Inflammatory macrophage treated with lipopolysaccharide for 1 hour (primary cell): ENCODE measurements at places on chromosomes 11 and 22.

DNA sequence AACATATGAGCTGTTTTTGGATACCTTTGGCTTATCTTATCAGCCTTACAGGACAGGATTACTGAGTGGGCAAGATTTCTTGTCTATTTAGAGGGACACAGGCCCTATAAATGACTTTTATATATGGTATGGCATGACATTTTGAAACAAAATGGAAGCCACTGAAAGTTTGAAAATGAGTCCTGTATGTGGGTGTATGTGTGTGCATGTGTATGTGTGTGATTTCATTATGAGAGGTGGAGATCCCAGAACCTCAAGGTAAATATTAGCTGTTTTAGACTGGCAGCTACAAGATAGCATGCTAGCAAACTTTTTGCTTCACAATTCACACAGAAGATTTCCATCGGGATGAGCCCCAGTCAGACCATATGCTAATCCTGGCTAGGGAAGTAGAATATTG lies 970.5 kb upstream of the CCDC90B start:
- no peak for DNase-seq

DNA sequence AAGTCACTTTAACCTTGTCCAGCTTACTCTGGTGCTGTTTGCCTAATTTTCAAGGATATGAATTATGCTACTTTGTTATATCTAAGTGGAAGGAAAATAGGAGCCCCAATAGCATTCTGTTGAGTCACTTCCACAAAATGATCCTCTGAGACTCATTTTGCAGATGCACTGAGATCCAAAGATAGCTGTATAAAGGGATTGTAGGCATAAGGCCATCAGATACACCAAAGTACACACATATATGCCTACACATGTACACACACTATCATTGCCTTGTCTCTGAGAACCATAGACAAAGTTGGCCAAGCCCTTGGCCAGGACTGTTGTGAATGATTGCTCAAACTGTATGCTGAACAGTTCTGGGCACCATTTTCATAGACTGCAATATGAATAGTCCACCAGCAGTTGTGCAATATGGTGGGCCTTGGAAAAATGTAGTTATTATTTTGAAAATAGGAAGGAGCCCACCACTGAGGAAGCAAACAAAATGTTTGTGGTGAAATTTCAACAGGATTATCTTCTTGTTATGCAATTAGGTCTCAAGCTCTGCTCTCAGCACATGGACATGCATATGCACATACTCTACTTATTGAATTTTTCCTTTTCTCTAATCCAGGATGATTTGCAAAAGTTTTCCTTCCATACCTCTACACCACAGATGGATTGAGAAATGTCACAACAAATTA lies 186.0 kb upstream of the CTSC start:
- no peak for DNase-seq

GRCh38 chr11:20618083-20618482 lies 18.7 kb downstream of the SLC6A5 start:
- DNase-seq: no peak

DNA sequence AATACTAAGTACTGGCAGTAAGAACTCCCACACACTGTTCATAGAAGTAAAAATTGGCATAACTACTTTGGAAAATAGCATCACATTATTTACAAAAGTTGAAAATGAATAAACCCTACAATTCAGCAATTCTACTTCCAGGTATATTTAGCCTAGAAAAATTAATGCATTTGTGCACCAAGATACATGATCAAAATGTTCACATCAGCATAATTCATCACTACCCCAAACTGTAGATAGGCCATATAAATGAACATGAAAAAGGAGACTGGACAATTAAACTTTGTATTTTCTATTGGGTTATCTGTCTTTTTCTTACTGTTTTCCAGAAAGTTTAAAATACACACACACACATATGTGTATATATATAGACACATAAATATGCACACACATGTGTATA lies 5.9 kb downstream of the OR5B21 start:
- DNase-seq: no peak

- no peak for DNase-seq
These were observed 1120.5 kb upstream of the RAG2 start for GRCh38 chr11:37718431-37718999.

- no peak for DNase-seq
These were observed 11.9 kb downstream of the OR52H1 start for GRCh38 chr11:5536482-5536881.

DNA sequence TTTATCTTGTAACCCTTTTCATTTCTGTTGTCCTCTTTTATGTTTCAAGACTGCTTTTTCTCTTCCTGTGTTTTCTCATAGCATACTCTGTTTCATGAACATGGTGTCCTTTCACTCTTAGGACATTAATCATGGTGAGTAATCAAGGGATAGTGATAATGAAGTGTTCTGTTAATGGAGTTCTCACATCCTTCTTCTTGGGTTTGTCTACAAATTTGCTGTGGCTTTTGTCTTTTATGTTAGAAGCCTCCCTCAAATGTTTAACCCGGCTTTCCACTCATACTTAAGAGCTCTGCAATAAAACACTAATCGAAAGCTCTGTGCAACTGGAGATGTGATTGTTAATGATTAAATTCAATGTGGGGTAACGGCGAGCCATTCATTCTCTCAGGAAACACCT lies 593.6 kb downstream of the NELL1 start:
- DNase-seq: no peak

GRCh38 chr11:18294862-18295261 lies 27.1 kb downstream of the HPS5 start:
- DNase-seq: no peak

DNA sequence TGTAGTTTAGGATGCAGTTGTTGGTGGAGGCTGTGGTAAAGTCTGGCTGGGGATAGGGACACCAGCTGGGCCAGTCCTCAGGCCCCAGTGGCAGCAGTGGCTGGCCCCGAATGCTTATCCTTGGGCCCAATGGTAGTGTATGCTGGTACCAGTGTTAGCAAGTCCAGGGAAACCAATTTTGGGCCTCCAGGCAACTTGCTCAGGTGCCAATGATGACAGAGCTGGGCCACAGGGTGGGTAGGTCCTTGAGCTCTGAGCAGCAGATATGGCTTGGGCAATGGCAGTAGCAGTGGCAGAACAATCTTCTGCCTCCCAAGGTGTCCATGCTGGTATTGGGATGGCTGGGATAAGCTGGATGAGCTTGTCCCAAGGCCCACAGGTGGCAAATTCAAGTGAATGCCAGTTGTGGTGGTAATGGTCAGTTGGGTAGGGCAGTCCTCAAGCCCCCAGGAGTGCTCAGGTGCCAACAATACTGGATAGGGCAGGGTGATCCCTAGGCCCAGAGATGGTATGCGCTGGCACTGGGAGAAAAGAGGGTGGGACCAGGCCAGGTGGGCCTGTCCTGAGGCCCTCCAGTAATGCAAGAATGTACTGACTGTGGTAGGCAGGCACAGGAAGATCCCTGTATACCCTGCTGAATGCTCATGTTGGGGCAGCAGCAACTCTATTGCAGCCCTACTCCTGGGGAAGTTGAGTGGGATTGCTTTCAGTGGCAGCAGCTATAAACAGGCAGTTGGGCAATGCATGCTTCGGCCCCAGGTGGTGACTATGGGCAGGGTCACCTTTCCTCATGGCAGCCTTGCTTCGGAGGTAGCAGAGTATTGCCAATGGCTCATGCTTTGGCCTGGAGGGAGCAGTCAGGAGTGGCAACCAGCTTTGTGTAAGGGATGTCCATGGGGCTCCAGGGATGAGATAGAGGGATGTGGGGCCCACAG lies 54.7 kb downstream of the KCNQ1OT1 start:
- no peak for DNase-seq

GRCh38 chr11:78737891-78738290 lies 163.2 kb upstream of the NARS2 start:
- DNase-seq: no peak

GRCh38 chr11:118610225-118610772 lies 2.9 kb downstream of the PHLDB1 start:
- no peak for DNase-seq

- peak; percentile 55 for DNase-seq
These were observed 45.7 kb downstream of the TRIOBP start for GRCh38 chr22:37742376-37743171.

GRCh38 chr11:128039140-128040021 lies 548.0 kb downstream of the ETS1 start:
- peak; percentile 89 for DNase-seq

DNA sequence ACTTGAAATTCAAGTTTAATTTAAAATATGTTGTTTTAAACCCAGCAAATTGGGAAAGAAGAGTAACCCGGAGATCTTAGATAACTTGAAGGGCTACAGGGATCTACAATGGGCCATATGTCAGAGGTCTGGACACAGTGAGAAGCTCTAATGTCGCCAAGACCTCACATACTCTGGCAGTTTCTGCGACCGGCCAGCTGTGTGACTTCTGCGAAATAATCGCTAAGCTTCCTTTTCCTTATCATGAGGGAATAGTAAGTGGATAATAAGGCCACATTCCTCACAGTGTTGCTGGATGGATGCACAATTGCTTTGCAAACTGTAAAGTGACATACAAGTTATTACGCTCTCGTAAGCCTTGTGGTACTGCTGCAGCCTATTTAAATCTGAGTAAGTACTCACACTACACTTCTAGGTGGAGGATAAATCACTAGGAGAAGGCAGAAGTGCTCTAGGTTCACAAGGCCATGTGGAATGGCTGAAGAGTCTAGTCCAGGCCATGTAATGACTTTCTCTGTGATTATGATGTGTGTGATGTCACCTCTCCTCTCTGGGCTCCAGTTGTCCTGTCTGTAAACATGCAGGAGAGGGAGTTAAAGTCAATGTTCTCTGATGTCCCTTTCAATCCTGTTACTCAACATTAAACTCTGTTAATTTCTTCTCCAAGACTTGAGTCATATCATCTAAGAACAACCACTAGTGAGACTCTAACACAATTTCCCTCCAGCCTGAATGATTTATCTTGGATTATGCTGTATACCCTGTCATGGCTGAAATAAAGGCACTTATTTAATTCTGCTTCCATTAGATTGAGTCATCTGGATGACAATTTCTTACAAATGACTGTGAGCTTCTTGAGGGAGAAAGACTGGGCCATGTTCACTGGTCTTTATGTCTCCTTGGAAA lies 192.6 kb upstream of the NARS2 start:
- DNase-seq: no peak

- DNase-seq: no peak
These were observed 590.2 kb upstream of the B3GAT1 start for GRCh38 chr11:135002236-135002635.

DNA sequence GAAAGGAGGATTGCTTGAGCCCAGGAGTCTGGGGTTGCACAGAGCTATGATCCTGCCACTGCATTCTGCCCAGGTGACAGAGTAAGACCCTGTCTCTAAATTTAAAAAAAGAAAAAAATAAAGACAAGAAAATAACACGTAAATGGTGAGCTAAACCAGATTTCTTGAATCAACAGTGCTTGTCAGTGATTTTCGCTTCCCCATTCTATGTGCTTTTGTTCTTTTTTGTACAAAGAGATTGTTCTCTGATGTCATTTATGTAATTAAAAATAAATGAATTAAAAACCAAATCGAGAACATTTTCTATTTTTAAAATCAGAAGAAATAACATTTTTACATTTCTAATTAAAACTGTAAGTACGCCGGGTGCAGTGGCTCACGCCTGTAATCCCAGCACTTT lies 19.8 kb upstream of the SLC29A2 start:
- DNase-seq: no peak

DNA sequence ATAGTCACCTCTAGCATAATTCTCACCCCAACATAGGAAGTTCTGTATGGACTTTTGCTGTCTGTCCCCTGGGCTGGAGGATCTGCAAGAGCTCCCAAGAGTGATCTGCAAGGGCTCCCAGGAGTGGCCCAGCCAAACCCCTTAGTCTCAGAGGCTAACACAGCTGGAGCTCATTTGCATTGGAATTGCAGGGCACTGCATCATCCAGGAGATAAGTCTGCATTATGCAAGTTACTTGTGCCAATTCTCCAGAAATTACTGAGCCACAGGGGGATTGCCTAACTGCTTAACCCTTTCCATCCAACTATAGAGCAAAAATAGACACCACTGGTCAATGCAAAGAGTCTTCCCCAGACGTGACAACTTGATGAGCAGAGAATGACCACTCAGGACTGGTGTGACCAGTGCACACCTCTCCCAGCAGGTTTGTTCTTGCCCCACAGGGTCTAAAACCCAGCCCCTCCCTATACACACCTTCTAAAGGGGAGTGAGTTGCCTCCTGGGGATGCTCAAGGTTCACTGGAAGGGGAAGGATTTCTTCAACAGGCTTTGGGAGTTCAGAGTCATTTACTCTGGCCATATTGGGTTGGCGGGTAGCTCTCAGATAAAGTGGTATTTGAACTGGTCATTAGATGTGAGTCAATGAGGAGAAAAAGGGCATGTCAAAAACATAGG lies 38.4 kb downstream of the POU2AF3 start:
- DNase-seq: no peak

- DNase-seq: no peak
These were observed 248.0 kb downstream of the CASP12 start for GRCh38 chr11:104650234-104650633.

DNA sequence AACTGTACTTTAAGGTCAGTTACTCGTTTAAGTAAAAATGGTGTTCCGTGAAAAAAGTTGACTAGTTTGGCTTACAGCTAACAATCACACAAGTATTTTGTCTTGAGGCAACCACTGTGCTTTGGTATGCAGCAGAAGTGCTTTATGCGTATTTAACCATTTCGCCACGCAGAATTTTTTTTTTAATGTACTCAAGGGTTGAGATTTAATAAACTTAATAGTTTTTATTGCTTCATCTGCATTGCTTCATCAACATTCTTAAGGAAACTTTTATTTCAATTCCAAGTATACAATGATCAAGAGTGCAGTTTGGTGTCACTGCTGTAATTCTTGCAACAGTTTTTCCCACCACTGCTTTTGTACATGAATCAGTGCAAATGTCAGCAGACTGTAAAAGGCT lies 66.4 kb downstream of the ZNRF3 start:
- DNase-seq: no peak

DNA sequence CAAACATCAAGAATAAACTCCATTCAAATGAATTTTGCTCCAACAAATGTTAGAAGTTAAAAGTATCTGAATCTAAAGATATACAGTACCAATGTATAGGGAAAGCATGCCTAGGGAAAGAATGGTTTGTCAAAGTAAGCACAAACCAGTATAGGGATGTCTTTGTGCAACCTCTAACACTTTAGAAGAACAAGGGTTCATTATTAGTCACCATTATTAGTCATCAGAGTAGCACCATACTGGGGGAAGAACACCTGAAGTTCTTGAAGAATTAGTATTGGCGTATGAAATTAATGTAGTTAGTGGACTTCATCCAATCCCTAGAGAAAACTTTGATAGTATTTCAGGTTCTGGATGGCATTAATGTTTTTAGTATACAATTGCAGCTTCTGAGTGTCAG lies 943.7 kb downstream of the METTL15 start:
- DNase-seq: no peak

DNA sequence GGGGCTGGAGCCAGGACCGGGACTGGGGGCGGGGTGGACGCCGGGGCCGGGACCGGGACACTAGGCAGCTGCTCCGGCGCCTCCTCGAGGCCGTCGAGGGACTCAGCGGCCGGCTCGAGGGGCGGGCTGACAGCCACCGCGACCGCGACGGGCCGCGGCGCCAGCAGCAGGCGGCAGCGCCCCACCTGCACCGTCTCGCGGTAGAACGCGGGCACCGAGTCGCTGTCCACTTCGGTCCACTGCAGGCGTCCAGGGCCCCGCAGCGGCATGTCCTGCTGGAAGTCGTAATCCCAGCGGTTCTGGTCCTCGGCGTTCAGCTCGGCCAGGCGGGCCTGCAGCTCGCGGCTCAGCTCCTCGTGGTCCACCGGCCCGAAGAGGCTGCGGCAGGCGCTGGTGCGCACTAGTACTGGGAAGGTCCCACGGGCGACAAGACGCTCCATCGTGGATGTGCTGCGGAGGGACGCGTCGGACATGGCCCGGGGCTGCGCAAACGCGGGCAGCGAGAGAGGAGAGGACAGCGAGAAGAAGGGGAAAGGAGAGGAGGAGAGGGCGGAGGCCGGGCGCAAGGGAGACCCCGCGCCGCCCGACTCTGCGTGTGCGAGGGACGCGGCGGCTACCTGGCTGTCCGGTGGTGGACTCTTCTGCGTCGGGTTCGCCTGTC lies 428 bp downstream of the CDKN1C start:
- DNase-seq: peak; percentile 34
